ENCODE measurements at places on chromosomes 6 and 20.
A peak's percentile ranks its signal among the peaks of the same experiment; 100 is the strongest.

GRCh38 chr6:75106426-75106825 lies 99.4 kb downstream of the COL12A1 start:
- no peak for DNase-seq

- no peak for DNase-seq
These were observed 349.2 kb upstream of the RNF217 start for GRCh38 chr6:124613031-124613430.

DNA sequence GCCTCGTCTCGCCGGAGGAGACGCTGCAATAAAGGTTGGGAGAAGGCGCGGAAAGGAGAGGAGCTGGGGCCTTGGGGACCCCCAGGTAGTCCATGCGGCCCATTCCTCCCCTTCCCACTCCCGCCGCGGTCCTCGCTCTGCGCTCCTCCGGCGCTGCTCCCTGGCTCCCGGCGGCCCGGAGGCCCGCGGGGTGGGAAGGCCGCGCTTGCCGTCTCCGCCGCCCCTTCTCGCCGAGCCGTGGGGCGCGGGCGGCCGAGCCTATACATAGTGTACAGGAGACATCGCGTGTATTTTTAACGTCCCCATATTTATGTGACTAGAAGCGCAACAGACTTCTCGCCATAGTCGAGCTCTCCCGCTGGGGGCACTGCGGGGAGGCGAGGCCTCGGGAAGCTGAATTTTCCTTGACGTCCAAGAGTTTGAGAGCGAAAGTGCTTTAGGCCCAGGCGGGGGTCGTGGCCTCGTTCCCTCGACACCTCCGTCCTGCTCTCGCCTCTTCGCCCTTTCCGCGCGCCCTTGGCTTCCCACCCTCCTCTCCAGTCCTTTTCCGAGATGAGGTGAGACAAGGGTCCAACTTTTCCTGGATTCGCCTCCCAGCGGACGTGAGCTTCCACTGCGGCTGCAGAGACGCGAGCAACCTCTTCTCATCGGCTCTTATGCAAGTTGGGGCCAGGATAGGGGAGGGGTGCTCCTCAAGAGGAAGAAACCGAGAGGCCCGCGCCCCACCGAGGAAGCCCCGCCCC lies 29.0 kb downstream of the SLC12A5 start:
- peak; percentile 34 for DNase-seq

- no peak for DNase-seq
These were observed 10.2 kb downstream of the FKBP1A start for GRCh38 chr20:1382670-1383069.

DNA sequence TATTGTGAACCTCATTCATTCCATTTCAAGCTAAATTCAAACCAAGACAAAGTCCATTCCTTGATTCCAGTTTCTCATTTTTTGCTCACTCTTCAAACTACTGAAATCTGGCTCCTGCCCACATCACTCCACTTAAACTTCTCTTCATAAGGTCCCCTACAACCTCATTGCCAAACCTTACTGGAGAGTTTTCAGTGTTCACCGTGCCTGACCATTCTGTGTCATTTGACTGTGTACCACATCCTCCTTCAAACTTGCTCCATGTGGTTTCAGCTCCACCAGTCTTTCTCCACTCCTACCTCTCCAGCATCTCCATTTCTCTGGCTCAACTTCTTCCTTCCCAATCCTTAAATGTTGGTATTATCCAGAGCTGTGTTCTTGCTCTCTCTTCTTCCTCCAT lies 38.5 kb upstream of the TAB2 start:
- DNase-seq: no peak

Measured in fibroblast of upper back skin (primary cell).